Keratinocyte (primary cell): ENCODE measurements at places on chromosomes 7 and 10. TPM values are rescaled to one million over a fixed set of nuclear protein-coding genes. Genes with fewer than 3 reads are reported as not detected.

VIPR2 gene
- not detected in 3 replicates for polyA plus RNA-seq

PPP1R3C gene
- 3.2 to 8.9 TPM (median 7.3 TPM) in 3 replicates for polyA plus RNA-seq

LRRN3 gene
- polyA plus RNA-seq, result not detected in 3 replicates

ACTL6B gene
- not detected in 3 replicates for polyA plus RNA-seq

- DNase-seq, result no peak
Measured at GRCh38 chr10:24889639-24890038, 62.8 kb downstream of the PRTFDC1 start.

DNA sequence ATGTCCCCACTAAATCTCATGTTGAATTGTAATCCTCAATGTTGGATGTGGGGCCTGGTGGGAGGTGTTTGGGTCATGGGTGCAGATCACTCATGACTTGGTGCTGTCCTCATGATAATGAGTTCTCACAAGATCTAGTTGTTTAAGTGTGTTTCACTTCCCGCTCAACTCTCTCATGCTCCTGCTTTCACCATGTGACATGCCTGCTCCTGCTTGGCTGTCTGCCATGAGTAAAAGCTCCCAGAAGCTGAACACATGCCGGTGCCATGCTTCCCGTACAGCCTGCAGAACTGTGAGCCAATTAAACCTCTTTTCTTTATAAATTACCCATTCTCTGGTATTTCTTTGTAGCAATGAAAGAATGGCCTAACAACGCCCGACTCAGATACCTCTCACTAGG is 6.2 kb upstream of the PSTK start:
- no peak for DNase-seq

GRCh38 chr7:104327938-104328295 is 486 bp upstream of the LHFPL3 start:
- no peak for DNase-seq

- no peak for DNase-seq
Measured at GRCh38 chr10:4807761-4808507, 18.1 kb upstream of the AKR1E2 start.

GRCh38 chr7:107622429-107622828 is 38.2 kb upstream of the SLC26A4 start:
- DNase-seq, result no peak

GRCh38 chr7:43735403-43735801 is 6.1 kb upstream of the COA1 start:
- DNase-seq, result no peak

DNA sequence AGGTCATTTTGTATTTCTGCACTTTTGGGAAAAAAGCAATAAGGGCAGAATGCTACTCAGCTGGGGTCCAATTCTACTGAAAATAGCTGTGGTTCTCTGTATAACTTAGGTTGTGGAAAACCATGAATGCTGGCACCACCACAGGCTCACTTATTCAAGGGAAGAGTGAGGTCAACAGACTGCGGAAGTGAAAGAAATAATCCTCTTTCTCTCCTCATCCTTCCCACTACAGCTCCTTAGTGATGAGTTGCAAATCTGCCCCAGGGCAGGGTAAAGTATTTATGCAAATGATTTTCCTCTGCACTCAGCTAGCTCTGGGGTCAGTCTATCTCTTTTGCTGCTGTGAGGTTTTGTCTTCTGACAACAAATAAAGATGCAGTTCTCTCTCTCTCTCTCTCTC is 74.1 kb upstream of the PTPRZ1 start:
- DNase-seq, result no peak

GRCh38 chr7:79723833-79724618 is 270.6 kb upstream of the MAGI2 start:
- DNase-seq, result no peak

GRCh38 chr7:133300811-133301210 is 47.9 kb downstream of the EXOC4 start:
- DNase-seq, result no peak

GRCh38 chr7:4018601-4019316 is 663.3 kb upstream of the FOXK1 start:
- no peak for DNase-seq

DNA sequence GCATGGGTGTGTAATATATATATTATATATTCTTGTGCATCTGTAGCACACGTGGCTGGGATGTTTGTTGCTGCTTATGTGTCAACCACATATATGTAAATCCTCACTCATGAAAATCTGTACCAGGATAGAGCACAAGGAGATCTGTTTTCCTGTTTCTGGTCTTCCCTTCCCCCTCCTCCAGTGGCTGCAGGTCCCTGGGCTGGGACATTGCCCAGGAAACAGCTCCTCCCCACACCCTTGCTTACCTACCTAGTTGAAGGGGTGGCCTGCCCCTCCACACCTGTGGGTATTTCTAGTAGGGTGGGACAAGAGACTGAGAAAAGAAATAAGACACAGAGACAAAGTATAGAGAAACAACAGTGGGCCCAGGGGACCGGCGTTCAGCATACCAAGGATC is 2.2 kb downstream of the SFXN3 start:
- no peak for DNase-seq

DNA sequence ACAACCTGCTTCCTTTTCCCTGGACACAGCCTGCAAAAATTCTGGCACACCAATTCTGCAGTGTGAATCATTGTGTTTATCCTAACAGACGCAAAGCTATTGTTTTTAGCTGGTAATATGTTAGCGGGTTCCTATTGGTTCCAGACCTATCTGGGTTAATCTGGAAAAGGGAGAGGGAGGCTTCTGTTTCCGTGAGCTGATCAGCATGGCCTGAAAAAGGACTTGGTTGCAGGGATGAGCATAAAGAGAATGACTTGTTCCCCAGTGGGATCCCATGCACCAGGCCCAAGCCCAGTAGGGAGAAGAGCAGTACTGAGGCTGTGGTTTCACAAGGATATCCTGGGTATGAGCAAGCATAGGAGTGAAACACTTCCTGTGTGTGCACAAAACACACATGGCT is 78.4 kb downstream of the PDE1C start:
- no peak for DNase-seq

DNA sequence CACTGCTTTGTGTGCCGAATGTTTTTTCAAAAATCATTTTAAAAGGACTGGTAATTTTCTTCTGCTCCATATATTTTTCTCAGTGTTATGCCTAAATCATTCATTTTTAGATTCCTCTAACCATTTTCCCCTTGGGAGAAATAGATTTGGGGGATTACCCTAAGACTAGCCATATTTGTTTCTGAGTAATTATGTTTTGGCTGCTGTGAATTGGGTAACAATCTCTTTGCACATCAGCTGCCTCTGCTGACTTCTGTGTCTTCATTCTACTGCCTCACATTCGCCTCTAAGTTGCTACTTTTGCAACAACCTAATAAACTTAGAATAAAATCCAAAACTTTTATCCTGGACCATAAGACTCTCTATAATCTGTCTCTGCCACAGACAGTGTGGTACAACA is 18.5 kb upstream of the MRC1 start:
- no peak for DNase-seq
